ENCODE measurements at places on chromosomes 11 and 22.

- DNase-seq: no peak
Measured at GRCh38 chr22:30575859-30576258, 1.4 kb upstream of the GAL3ST1 start.

DNA sequence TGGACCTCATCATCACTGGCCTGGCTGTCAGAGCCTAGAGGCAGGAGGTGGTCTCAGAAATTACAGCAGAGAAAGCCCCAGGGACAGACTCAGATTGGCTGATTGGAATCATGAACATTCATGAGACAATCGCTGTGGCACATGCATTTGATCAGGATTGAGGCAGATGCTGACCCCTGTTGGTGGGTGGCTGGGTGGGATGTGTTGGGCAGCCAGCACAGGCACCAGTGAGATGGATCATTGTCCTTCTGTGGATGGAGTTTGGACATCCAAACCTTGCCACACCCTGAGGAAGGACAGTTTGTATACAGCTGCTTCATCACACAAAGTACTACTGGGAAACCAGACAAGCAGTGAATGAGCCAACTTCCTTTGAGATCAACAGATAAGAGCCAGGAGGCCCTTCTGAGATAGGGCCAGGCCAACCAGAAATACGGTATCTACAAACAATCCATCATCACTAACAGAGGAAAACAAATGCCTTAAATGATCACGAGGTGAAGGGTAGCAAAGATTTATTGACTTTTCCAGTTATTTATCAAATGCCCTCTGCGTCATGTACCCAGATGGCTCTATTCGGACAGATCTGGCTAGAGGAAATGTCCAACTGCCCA, 17.3 kb downstream of the COMMD9 start:
- DNase-seq: no peak

GRCh38 chr22:40485813-40486667, 115.6 kb downstream of the SGSM3 start:
- DNase-seq: peak; percentile 57

- no peak for DNase-seq
Measured at GRCh38 chr11:63494975-63495374, 4.0 kb upstream of the PLAAT5 start.

DNA sequence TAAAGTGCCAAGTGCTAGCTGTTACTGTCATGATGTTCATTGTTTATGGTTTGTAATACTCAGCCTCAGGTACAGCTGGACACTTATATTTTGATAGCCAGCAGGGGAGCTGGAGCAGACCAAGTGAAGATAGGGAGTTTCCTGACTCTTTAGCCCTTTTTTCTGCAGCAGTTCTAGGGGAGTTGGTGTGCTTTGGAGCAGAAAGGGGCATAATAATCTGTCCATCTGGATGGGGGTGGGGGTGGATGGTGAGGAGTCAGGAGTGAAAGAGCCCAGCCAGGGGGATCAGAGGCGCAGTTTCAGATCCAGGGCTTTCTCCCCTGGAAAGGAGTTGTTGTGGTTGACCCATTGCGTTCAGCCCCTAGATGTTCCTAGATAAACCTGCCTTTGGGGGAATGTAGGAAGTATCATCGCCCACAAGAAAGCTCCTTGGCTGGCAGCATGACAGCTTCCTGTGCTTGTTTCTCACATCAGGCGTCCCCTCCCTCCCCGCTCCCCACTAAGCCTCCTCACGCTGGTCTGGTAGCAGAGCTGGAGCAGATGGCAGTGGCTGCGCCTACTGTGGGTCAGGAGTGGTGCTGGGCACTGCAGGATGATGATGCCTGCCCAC, 41.9 kb downstream of the MED15 start:
- peak; percentile 54 for DNase-seq

DNA sequence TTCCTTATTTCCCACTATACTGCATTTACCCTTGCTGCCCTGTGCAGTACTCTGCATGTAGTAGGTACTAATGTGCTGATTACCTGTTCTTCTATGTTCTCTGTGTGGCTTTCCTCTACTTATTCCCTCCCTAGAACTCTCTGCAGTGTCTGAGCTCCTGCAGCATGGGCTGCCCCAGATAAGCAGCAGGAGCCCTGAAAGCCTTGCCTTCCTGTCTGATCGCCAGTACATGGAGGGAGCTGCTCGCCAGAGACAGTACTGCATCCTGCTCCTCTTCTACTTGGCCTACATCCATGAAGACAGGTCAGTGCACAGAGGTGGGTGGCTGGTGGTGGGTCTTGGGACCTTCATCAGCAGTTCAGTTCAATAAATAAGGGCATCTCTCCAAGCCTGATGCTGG, 42.2 kb upstream of the CCDC134 start:
- no peak for DNase-seq

GRCh38 chr22:17411213-17411612, 42.0 kb downstream of the CECR2 start:
- DNase-seq: no peak

DNA sequence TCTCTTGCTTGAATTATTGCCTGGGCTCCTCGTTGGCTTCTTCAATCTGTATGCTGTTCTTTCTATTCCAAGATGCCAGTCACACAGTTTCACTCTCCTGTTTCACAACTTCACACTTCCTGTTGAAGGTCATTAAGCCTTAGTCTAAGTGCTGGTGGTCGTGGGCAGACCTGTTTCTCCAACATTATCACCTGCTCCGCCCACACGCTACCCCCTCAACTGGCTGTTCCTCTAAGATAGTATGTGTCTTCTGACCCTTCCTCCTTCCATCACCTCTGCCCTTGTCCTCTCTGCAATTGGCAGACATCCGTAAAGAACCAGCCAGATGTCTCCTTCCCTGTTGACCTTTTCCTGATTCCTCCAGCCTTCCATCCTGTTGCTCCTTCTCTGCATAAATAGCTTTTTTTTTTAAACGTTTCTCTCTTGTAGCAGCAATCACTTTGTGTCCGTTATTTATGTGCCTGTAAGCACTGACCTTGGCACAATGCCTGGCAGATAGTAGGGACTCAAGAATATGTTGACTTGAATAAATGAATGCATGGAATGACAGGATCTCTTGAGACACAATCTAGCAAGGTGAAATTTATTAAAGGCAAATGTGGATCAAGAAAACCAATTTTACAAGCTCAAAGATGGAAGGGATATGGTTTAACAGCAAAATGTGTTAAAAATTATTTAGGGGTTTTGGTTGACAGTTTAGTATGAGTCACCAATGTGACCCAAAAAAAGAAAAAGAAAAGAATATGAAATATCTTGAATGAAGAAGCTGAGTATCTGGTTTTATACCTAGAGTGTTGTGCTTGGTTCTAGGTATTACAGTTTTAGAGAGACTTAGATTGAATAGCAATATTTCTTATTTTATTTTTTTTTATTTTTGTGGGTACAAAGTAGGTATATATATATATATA, 12.6 kb downstream of the DIXDC1 start:
- DNase-seq: no peak

GRCh38 chr11:29685361-29685760, 331.5 kb downstream of the KCNA4 start:
- no peak for DNase-seq

- DNase-seq: no peak
Measured at GRCh38 chr11:120603071-120603470, 91.5 kb downstream of the GRIK4 start.

- DNase-seq: no peak
Measured at GRCh38 chr11:120067438-120068113, 70.3 kb downstream of the TRIM29 start.

DNA sequence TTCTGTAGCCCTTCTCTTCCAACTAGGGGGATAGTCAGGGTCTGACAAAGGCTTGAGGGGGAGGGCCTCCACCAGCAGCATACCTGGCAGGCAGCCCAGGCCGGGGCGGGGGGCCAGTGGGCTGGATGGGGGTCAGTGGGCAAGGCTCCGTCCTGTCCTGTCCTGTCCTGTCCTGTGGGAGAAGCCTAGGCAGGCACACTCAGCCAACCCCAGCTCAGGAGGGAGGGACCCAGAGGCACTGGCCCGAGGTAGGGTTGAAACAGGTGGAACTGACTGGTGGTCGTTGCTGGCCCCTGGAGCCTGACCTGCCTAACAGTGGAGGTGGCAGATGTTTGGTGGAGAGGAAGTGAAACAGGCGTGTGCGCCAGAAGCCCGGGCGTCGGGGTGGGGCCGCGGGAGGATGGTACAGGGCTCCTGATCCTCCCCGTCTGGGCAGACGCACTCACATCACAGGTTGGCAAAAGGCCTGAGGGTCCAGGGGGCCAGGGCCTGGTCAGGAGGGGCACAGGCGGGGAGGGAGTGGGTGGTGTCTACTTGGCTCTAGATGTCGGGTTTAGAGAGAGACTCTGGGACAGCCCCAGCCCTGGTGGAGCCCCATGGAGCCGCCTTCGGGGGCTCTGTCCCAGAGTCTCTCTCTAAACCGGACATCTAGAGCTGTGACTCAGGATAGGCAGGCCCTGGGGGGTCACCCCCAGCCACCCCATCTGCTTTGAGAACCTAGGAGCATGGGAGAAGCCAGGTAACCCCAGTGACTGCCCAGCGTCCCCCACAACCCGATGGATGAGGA, 32.5 kb upstream of the GRAMD4 start:
- no peak for DNase-seq

DNA sequence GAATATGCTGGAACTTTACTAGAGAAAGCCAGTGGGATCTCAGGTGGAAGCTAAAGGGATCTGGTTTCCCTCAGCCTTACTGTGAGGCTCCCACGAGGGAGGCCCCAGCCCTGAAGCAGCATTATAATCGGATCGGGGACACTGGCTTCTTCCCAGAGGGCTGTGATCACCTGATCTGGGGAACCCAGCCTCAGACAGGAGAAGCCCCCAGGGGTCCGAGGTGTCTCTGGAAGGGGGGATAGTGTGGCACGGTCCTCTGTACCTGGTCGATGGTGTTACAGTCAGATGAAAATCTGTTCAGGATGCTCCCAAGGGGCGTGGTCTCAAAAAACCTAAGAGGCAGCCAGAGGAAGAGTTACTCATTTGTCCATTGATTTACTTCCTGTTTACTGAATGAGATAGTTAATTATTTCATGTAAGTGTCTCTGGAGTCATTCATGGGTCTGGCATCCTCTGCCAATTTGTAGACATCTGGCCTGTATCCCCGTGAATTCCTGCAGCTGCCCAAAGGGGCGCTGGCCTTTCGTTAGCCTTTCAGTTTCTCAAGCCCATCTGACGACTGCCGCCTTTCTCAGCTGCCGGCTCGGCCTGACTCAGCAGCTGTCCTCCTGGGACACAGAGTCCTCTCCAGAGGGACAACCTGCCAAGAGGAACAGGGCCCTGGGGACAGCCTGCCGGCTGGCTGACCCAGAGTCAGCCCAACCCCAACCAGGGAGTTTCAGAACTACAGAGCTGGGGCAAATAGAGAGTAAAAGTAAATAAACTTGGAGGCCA, 17.0 kb upstream of the KCNJ11 start:
- peak; percentile 30 for DNase-seq

DNA sequence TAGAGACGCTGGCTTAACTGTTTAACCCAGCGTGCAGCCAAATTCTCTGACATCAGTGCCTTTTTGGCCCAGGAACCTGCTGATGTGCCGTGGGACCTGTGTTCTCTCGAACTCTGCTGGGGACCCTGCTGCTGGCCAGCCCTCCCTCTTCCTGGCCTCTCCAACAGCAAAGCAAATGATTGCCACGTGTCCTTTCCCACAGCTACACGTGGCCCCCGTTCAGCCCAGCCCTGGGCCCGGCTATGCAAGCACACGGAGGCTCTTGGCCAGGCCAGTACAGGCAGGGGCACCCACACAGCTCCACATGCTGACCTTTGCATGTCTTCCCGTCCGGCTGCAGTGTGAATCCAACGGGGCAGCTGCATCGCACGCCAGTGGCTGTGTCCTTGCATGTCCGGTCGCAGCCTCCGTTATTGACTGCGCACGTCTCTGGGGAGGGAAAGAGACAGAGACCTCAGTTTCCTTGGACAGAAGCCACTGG, 51.6 kb upstream of the TTLL12 start:
- DNase-seq: no peak

DNA sequence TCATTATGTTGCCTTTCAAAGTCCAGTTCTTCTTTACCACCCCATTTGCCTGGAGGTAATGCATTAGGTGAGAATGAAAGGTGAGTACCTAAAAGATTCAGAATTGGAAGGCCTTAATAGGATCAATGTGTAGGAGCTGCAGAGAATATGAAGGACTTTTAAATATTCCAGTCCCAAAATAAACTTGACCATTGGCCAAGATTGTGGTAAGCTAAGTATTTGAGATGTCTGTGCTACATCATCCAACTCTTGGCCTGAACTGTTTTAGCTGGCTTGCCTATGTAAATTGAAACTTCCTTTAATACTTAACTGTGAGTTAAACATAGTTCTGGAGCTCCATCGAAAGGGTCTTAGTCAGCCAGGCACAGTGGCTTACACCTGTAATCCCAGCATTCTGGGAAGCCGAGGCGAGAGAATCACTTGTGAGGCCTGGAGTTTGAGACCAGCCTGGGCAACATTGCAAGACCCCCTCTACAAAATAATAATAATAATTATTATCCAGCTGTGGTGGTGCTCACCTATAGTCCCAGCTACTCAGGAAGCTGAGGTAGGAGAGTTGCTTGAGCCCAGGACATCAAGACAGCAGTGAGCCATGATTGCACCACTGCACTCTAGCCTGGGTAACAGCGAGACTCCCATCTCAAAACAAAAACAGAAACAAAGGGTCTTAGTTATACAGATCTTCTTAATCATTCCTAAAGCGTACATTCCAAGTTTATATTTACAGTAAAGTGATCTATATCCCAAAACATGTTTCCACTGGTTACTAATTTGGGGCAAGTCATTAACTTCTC, 29.8 kb downstream of the MTMR3 start:
- no peak for DNase-seq

DNA sequence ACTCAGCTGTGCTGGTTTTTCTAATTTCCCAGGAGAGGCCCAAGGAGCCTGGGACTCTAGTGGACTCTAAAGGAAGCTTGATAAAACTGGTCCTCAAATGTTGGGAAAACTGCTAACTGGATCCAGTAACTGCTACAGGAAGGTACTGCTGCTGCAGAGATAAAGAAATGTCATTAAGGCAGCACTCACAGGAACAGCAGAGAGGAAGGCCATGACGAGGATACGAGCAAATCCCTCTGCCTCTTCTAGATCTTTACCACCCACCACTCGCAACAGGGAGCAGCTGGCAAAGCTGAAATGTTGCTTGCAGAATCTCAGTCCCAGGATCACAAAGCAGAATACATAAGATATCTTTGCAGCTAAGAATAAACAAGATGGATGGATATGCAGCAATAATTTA, 23.5 kb downstream of the TTC28 start:
- no peak for DNase-seq

DNA sequence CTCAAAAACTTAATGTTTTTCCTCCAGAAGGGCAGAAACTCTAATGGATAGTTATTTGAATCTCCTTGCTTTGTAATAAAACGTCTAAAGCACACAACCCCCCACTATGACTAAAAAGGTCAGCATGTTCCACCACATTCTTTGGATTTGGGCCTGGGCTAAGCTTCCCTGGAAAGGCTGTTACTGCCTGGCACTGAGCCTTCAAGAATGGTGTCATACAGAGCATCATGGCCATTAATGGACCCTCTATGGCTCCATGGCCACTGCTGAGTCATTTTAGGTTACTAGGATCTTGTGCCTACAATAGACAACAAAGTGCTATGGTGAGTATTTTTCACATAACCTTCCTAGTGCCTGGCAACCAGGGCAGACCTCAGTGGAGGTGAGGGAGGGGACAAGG, 242.6 kb upstream of the FAT3 start:
- DNase-seq: peak; percentile 23

GRCh38 chr11:16946477-16947282, 67.5 kb downstream of the PLEKHA7 start:
- no peak for DNase-seq

- no peak for DNase-seq
Measured at GRCh38 chr11:102361086-102362031, 14.3 kb downstream of the BIRC2 start.
